ENCODE measurements at places on chromosomes 7 and 10. TPM values are rescaled to one million over a fixed set of nuclear protein-coding genes. Genes with fewer than 3 reads are reported as not detected.

Gene LBX1
- 0.12 TPM for total RNA-seq

Gene NEURL1
- 0.14 TPM for total RNA-seq

Gene TSPAN13
- 31.4 TPM for total RNA-seq

Gene BHLHA15
- total RNA-seq: 4.4 TPM

Gene ZNF398
- total RNA-seq: 10.2 TPM

Gene ADARB2
- total RNA-seq: 1.6 TPM

Gene TWIST1
- not detected for total RNA-seq

Gene IRF5
- total RNA-seq: 6.5 TPM

Gene PCDH15
- 0.32 TPM for total RNA-seq
